Adrenal gland (tissue), 19 donors: ENCODE measurements at places on chromosomes 1 and 21.

DNA sequence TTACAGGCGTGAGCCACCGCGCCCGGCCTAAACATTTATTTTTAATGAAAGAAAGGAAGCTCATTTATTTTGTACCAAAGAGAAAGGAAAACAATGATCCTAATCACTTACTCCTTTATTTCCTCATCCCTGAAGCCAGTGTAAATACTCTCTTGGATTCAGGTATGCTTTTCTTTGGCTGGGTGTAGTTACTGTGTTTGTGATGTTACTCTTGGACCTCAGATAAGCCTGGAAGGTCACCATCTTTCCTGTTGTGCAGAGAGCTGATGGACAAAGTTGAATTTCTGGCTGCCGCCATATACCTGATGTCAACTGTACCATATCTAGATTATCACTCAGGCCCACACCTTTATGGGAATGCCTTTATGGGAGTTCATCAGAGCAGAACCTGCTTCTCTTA, 35.4 kb upstream of the FOXE3 start:
- no peaks in the 10 kb centered on the region for H3K27me3 ChIP-seq
- H3K4me1 ChIP-seq, result no peaks in the 10 kb centered on the region
- peaks cover 25% of the 10 kb centered on the region for H3K36me3 ChIP-seq
- no peak overlapping the region for H3K4me3 ChIP-seq
- H3K27ac ChIP-seq, result no peak overlapping the region
- no peak for DNase-seq

GRCh38 chr1:100581096-100581705, 43.3 kb downstream of the GPR88 start:
- peaks cover 17% of the 10 kb centered on the region for H3K4me1 ChIP-seq
- no peaks in the 10 kb centered on the region for H3K36me3 ChIP-seq
- H3K27ac ChIP-seq, result no peak overlapping the region
- DNase-seq, result no peak
- no peak overlapping the region for H3K4me3 ChIP-seq
- H3K27me3 ChIP-seq, result no peaks in the 10 kb centered on the region

- H3K27ac ChIP-seq, result no peak overlapping the region
- H3K36me3 ChIP-seq, result no peaks in the 10 kb centered on the region
- H3K4me3 ChIP-seq, result no peak overlapping the region
These were observed 356.3 kb upstream of the DPYD start for GRCh38 chr1:98277118-98277517.

GRCh38 chr1:226993814-226994585, 53.9 kb downstream of the COQ8A start:
- H3K36me3 ChIP-seq, result peaks cover 3% of the 10 kb centered on the region
- no peak for DNase-seq
- H3K27ac ChIP-seq, result no peak overlapping the region
- H3K27me3 ChIP-seq, result no peaks in the 10 kb centered on the region

DNA sequence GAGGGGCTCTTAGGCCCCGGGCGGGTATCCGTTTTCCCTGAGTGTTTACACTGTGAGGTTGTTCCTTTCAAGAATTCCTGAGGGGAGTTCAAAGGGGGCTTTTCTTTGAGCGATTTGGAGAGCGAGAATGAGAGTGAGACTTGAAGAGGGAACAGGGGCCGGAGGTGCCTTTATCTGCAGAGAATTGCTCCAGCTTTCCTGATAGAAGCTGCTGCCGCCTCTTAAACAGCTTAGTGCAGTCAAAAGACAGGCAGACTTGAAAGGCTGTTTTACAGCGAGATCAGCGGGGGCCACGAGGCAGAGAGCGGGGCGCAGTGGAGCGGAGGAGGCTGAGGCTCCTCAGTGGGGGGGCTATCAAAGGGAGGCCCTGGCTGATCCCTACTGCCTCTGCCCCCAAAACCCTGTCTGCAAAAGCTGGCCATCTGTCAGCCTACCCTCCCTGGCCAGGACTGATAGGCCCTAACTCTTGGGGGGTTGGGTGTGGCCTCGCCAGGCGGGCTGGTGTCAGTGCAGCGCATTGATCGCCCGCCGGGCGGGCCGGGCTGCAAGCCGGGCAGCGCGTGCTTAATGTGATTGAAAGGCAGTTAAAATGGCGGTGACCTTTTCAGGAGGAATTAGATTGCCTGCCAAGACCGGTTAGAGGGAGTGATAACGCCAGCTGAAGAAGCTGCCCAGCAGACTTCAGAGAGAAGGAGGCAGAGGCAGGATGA, 36.4 kb downstream of the TMEM53 start:
- H3K4me1 ChIP-seq, result peaks cover 7% of the 10 kb centered on the region
- no peak overlapping the region for H3K4me3 ChIP-seq
- peak; percentile 55 for DNase-seq
- no peak overlapping the region for H3K27ac ChIP-seq

DNA sequence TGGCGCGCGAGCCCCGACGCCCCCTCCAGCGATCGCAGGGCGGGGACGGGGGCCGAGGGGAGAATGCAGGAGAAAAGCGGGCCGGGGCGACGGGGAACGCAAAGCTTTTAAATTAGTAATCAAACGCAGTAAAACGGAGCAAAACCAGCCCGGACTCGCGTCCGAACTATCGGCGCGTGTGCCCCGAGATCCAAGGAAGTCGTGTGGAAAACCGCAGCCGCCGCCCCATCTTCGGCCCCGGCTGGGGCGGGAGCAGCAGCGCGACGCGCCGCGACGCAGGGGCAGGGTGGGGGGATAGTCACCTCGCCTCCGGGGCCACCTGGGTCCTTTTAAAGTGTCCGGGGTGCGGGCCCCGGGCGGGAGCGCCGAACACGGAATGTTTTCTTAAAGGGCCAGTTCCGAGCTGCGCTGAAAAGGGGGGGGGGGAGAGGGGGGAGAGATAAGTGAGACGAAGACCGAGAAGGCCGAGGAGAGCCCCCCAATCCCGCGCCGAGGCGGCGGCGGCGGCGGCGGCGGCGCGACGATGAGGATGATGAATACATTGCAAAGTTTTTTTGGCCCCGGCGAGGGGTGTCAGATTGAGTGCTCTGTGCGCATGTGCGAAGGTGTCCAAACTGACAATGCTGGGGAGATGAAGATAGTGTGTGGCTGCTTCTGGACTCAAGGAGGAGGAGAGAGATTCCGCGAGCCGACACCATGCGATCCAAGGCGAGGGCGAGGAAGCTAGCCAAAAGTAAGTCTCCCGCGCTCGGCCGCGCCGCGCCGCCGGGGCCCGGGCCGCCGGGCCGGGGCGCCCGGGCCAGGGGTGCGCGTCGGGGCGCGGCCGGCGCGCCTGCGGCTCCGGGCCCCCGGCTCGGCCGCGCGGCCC, at the start of gene PRDM16:
Gene PRDM16 (plus strand): TSS at position 640 of the 868 bp plus-strand sequence. CDS start 57 bp downstream, at position 697.
- peaks cover 82% of the 10 kb centered on the region for H3K27me3 ChIP-seq
- H3K27ac ChIP-seq, result peak within 1 kb of the TSS; percentile 49
- no peaks in the 10 kb centered on the region for H3K36me3 ChIP-seq
- no peaks in the 10 kb centered on the region for H3K4me1 ChIP-seq
- H3K4me3 ChIP-seq, result peak within 1 kb of the TSS; percentile 92

DNA sequence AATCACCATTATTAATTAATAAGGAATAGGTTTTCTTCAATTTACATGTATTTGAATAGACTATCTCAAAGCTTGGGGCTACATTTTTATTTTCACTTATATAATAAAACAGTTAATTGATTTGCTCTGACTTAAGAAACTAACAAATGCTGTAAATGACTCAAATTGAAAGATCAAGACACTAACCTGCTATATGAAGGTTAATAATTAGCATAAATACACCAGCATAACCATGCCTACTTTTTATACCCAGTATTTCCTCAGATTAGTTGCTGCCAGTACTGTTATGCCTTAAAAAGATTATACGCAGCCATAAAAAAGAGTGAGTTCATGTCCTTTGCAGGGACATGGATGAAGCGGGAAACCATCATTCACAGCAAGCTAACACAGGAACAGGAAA, 1545.1 kb downstream of the AMY1C start:
- H3K4me1 ChIP-seq, result no peaks in the 10 kb centered on the region
- no peak for DNase-seq
- H3K27ac ChIP-seq, result no peak overlapping the region
- H3K4me3 ChIP-seq, result no peak overlapping the region

GRCh38 chr1:94122201-94122970, 1.4 kb upstream of the ABCA4 start:
- H3K4me3 ChIP-seq, result no peak overlapping the region
- DNase-seq, result no peak
- no peaks in the 10 kb centered on the region for H3K4me1 ChIP-seq
- H3K27ac ChIP-seq, result no peak overlapping the region
- no peaks in the 10 kb centered on the region for H3K27me3 ChIP-seq
- H3K36me3 ChIP-seq, result no peaks in the 10 kb centered on the region

DNA sequence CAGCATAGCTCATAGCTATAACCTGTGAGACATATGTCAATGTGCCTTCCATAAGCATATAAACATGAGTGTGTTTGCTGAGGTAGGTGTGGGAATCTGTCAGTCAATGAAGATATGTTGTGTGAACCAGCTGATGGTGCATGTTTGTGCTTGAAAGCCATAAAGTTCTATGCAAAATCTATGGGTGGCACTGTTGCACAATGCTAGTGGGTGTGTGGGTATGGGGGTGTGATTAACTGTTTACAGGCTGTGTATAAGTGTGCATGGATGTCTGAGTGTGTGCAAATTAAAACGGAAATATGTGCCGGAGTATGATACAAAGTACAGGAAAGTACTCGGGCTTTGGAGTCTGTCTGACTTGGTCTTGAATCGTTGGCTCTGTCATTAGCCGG, 1.0 kb upstream of the ATP2B4 start:
- no peak for DNase-seq
- no peaks in the 10 kb centered on the region for H3K27me3 ChIP-seq
- no peak overlapping the region for H3K27ac ChIP-seq
- H3K4me1 ChIP-seq, result peaks cover 32% of the 10 kb centered on the region
- no peak overlapping the region for H3K4me3 ChIP-seq
- no peaks in the 10 kb centered on the region for H3K36me3 ChIP-seq

DNA sequence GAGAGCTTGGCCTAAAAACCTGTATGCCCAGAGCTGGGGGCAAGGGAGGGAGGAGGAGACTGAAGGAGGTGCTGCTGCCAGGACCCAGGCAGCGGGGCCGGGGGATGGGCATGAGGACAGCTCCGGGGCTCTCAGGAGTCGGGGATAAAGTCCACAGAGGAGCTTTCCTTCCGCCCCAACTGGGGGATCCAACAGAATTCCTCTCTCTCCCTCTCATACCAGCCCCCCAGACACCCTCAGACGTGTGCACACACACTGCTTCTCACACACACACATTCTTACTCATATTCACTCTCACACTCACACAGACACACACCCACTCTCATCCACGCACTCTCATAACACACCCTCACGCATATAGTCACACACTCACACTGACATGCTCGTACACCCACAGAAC, 39.1 kb downstream of the SYF2 start:
- no peaks in the 10 kb centered on the region for H3K27me3 ChIP-seq
- H3K4me3 ChIP-seq, result no peak overlapping the region
- H3K4me1 ChIP-seq, result peaks cover 8% of the 10 kb centered on the region
- DNase-seq, result no peak
- no peak overlapping the region for H3K27ac ChIP-seq
- H3K36me3 ChIP-seq, result no peaks in the 10 kb centered on the region

- H3K4me1 ChIP-seq, result no peaks in the 10 kb centered on the region
- no peak overlapping the region for H3K27ac ChIP-seq
- no peaks in the 10 kb centered on the region for H3K27me3 ChIP-seq
These were observed 114.7 kb upstream of the WNT4 start for GRCh38 chr1:22257290-22258275.

GRCh38 chr1:234893725-234894630, 234.7 kb downstream of the TOMM20 start:
- H3K27me3 ChIP-seq, result no peaks in the 10 kb centered on the region
- H3K4me3 ChIP-seq, result no peak overlapping the region
- peaks cover 39% of the 10 kb centered on the region for H3K4me1 ChIP-seq
- DNase-seq, result peak; percentile 65
- H3K36me3 ChIP-seq, result no peaks in the 10 kb centered on the region

GRCh38 chr1:167117225-167117624, 23.4 kb downstream of the STYXL2 start:
- no peaks in the 10 kb centered on the region for H3K36me3 ChIP-seq
- H3K4me3 ChIP-seq, result no peak overlapping the region
- DNase-seq, result no peak
- peaks cover 11% of the 10 kb centered on the region for H3K27me3 ChIP-seq
- H3K4me1 ChIP-seq, result peaks cover 6% of the 10 kb centered on the region
- H3K27ac ChIP-seq, result no peak overlapping the region

- H3K4me1 ChIP-seq, result no peaks in the 10 kb centered on the region
- peak overlapping the region; percentile 1 for H3K4me3 ChIP-seq
- H3K27ac ChIP-seq, result peak overlapping the region; percentile 85
- no peaks in the 10 kb centered on the region for H3K36me3 ChIP-seq
These were observed 476 bp downstream of the AXDND1 start for GRCh38 chr1:179366093-179366800.

GRCh38 chr1:15400627-15401026, 9.1 kb upstream of the EFHD2 start:
- no peak for DNase-seq
- H3K36me3 ChIP-seq, result no peaks in the 10 kb centered on the region
- no peak overlapping the region for H3K4me3 ChIP-seq
- H3K27me3 ChIP-seq, result no peaks in the 10 kb centered on the region

DNA sequence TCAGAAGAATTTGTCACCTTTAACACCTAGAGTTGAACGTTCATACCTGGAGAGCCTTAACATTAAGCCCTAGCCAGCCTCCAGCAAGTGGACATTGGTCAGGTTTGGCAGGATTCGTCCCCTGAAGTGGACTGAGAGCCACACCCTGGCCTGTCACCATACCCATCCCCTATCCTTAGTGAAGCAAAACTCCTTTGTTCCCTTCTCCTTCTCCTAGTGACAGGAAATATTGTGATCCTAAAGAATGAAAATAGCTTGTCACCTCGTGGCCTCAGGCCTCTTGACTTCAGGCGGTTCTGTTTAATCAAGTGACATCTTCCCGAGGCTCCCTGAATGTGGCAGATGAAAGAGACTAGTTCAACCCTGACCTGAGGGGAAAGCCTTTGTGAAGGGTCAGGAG, 52.3 kb downstream of the UBE4B start:
- H3K36me3 ChIP-seq, result no peaks in the 10 kb centered on the region
- H3K4me1 ChIP-seq, result peaks cover 20% of the 10 kb centered on the region
- peak; percentile 11 for DNase-seq
- no peaks in the 10 kb centered on the region for H3K27me3 ChIP-seq

GRCh38 chr1:214101828-214102227, 114.1 kb downstream of the PROX1 start:
- DNase-seq, result no peak
- H3K36me3 ChIP-seq, result no peaks in the 10 kb centered on the region
- no peak overlapping the region for H3K4me3 ChIP-seq

- H3K36me3 ChIP-seq, result no peaks in the 10 kb centered on the region
- H3K27me3 ChIP-seq, result no peaks in the 10 kb centered on the region
- H3K27ac ChIP-seq, result no peak overlapping the region
- DNase-seq, result no peak
- H3K4me1 ChIP-seq, result peaks cover 11% of the 10 kb centered on the region
These were observed 14.0 kb downstream of the SEMA6C start for GRCh38 chr1:151132335-151133017.

DNA sequence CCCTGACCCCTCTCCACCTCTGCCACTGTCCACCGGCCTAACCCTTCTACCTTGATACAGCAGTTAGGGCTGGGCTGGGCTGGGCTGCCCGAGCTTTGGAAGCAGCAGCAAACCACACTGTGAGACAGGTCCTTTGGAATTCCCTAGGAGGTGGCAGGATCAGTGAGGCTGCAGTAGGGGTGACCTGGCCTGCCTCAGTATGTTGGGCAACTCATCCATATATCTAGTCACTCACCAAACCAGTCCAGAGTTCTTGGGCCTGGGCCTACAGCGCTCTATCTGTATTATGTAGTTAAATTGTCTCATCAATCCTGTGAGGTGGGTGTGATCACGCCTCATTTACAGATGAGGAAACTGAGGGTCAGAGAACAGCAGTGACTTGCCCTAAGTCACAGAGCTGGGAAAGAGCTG, 13.3 kb upstream of the SYNC start:
- peaks cover 10% of the 10 kb centered on the region for H3K4me1 ChIP-seq
- no peak overlapping the region for H3K4me3 ChIP-seq
- DNase-seq, result no peak
- H3K27ac ChIP-seq, result no peak overlapping the region
